ENCODE measurements at places on chromosomes 2 and 18. TPM values are rescaled to one million over a fixed set of nuclear protein-coding genes. Genes with fewer than 3 reads are reported as not detected.

SLC40A1 gene
- total RNA-seq, result 843 TPM

OTX1 gene
- total RNA-seq, result 0.37 TPM

MOGAT1 gene
- not detected for total RNA-seq

HOXD1 gene
- 2.3 TPM for total RNA-seq

LYPD6 gene
- 0.35 TPM for total RNA-seq

GRCh38 chr2:275466-275865 is 10.7 kb downstream of the ACP1 start:
- H3K4me3 ChIP-seq, result no peak overlapping the region
- H3K27me3 ChIP-seq, result no peaks in the 10 kb centered on the region
- peaks cover 100% of the 10 kb centered on the region for H3K36me3 ChIP-seq
- H3K27ac ChIP-seq, result no peak overlapping the region
- no peak for DNase-seq

GRCh38 chr2:190532581-190532980 is 1.9 kb downstream of the NEMP2 start:
- H3K27me3 ChIP-seq, result no peaks in the 10 kb centered on the region
- H3K36me3 ChIP-seq, result no peaks in the 10 kb centered on the region
- no peak overlapping the region for H3K27ac ChIP-seq
- DNase-seq, result no peak
- H3K4me1 ChIP-seq, result peaks cover 66% of the 10 kb centered on the region
- H3K4me3 ChIP-seq, result no peak overlapping the region

DNA sequence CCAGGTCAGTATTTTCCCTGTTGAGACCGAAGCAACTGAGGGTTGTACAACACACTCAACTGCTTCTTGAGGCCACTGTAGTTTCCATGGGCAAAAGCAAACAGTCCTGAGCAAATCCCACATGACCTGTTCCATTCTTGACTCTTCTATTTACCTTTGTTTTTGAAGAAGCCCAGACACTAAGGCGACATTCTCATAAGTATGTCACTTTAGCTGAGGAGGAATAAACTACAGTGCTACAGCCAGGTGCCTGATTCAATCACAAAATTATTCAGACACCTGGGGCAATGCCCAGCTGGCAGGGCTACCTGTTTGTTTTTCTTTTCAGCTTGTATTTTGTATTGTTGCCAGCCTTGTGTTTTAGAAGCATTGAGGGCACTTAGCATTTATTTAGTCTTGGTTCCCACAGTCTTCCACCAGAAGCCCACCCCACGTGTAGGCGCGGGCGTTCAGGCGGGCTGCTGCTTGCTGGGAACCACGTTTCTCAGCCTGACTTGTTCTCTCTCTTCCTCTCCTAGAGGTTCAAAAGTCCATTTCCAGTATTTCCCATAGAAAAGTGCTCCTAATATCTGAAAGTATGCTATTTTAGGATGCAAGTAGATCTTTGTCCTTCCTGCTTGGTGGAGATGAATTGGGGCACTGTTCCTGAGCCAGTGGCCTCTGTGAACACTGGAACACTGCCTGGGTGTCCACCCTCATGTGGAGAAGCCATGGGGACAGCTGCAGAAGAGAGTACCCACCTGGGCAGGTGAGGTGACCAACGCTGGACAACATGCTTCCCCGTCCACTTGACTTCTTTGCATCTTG is 99.0 kb upstream of the COPS8 start:
- H3K27ac ChIP-seq, result no peak overlapping the region
- H3K27me3 ChIP-seq, result no peaks in the 10 kb centered on the region
- DNase-seq, result no peak
- no peak overlapping the region for H3K4me3 ChIP-seq
- H3K4me1 ChIP-seq, result peaks cover 14% of the 10 kb centered on the region

DNA sequence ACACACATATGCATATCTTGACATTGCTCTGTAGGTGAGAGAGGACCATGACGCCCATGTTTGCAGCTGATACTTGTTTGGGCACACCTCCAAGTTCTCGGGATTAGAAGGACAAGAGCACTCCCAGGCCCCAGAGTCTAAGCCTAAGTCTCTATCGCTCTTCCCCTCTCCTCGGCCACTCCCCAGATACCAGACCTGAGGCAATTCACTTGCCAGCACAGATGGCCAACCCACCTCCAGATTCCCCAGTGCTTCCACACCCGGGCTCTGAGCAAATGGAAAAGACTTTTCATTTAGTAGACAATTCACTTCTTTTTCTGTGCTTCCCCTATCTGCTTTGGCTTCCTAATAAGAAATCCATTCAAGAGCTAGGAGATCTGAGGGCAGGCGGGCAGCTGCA is 32.9 kb downstream of the EHD3 start:
- no peak overlapping the region for H3K4me3 ChIP-seq
- no peak overlapping the region for H3K27ac ChIP-seq
- H3K27me3 ChIP-seq, result no peaks in the 10 kb centered on the region

DNA sequence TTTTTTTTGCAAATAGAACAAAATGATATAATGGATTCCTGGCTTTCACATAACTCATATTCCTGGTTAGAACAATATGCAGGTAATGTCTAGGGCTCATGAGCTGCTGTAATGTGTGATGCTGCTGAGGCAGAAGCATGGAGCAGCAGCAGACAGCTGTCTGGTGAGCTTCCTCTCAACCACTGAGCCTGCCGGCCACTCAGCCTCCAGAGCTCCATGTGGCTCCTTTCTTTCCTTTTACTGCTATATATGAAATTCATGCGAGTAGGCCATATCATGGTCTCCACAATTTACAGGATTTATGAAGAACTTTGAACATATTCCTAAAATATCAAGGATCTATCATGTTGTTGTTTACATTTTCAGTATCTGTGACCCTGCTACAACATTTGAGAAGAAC is 120.9 kb downstream of the MEP1B start:
- no peaks in the 10 kb centered on the region for H3K36me3 ChIP-seq
- H3K4me1 ChIP-seq, result no peaks in the 10 kb centered on the region
- no peak for DNase-seq
- H3K27ac ChIP-seq, result no peak overlapping the region
- no peak overlapping the region for H3K4me3 ChIP-seq

GRCh38 chr2:177044671-177045070 is 167.9 kb upstream of the HNRNPA3 start:
- H3K4me3 ChIP-seq, result no peak overlapping the region
- no peaks in the 10 kb centered on the region for H3K4me1 ChIP-seq
- no peak for DNase-seq
- no peak overlapping the region for H3K27ac ChIP-seq
- H3K36me3 ChIP-seq, result no peaks in the 10 kb centered on the region

DNA sequence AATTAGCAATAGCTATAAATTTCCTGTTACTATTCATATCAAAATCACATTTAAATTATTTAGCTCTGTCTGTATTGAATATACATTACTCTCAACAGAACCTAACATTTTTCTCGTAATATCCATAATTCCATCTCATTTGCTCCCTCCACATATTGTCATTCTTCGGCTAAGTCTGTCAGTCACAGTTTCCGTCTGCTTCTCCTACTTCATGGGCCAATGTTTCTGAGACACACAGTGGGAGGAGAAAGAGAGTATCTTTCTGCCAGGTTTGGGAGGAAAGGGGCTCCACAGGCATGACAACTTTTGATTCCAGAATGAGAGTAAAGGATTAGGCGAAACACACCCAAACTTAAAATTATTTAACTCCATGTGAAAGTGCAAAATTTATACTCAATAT is 273.1 kb upstream of the SMIM21 start:
- H3K4me3 ChIP-seq, result no peak overlapping the region
- H3K27me3 ChIP-seq, result no peaks in the 10 kb centered on the region
- no peaks in the 10 kb centered on the region for H3K36me3 ChIP-seq
- H3K4me1 ChIP-seq, result no peaks in the 10 kb centered on the region

DNA sequence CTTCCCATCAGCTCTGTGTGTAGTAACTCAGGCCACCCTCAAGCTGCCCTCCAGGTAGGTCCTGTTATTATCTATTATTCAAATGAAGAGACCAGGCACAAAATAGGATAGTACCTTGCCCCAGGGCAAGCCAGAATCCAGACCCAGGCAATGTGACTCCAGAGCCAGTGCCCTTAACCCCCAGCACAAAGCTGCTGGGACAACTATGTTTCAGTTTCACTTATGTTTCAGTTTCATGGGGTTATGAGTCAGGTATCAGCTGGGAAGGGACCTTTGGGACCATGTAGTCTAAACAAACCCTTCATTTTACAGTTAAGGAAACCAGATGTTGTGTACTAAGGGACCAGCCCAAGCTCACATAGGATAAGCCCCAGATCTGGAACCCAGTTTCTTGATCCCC is 10.0 kb downstream of the HK2 start:
- no peaks in the 10 kb centered on the region for H3K36me3 ChIP-seq
- no peak overlapping the region for H3K4me3 ChIP-seq
- H3K27me3 ChIP-seq, result no peaks in the 10 kb centered on the region
- H3K27ac ChIP-seq, result no peak overlapping the region
- peaks cover 54% of the 10 kb centered on the region for H3K4me1 ChIP-seq

- H3K4me1 ChIP-seq, result no peaks in the 10 kb centered on the region
- H3K4me3 ChIP-seq, result no peak overlapping the region
- H3K36me3 ChIP-seq, result no peaks in the 10 kb centered on the region
- DNase-seq, result no peak
- H3K27ac ChIP-seq, result no peak overlapping the region
These were observed 297.4 kb upstream of the GCFC2 start for GRCh38 chr2:76008001-76008702.

DNA sequence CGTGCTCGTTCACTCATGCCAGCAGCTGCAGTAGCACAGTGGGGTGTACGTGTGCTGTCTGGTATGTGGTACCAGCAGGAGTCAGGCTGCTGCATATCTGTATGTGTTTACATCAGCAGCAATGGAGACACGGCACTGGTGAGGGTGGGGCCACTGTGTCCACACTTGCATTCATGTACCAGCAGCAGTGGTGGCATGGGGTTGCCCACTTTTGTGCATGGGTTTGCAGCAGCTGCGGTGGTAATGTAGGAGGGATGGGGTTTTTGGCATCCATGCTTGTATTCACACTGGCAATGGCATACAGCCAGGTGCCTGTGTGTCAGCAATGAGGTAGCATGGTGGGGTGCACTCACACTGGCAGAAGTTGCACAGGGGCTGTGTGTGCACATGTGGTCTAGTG is 187.8 kb downstream of the KCNJ3 start:
- H3K36me3 ChIP-seq, result no peaks in the 10 kb centered on the region
- H3K4me1 ChIP-seq, result no peaks in the 10 kb centered on the region
- peak; percentile 72 for DNase-seq
- H3K4me3 ChIP-seq, result no peak overlapping the region

GRCh38 chr18:40292985-40293710 is 1661.9 kb upstream of the PIK3C3 start:
- H3K36me3 ChIP-seq, result no peaks in the 10 kb centered on the region
- H3K27ac ChIP-seq, result no peak overlapping the region
- no peaks in the 10 kb centered on the region for H3K4me1 ChIP-seq
- DNase-seq, result no peak
- H3K27me3 ChIP-seq, result no peaks in the 10 kb centered on the region

- peak overlapping the region; percentile 95 for H3K27ac ChIP-seq
- no peaks in the 10 kb centered on the region for H3K27me3 ChIP-seq
- no peak overlapping the region for H3K4me3 ChIP-seq
These were observed 21.5 kb downstream of the KLF7 start for GRCh38 chr2:207144173-207144785.

- no peak for DNase-seq
- H3K27me3 ChIP-seq, result no peaks in the 10 kb centered on the region
- H3K4me3 ChIP-seq, result no peak overlapping the region
These were observed 114.5 kb upstream of the HNRNPA3 start for GRCh38 chr2:177098001-177098613.
